ENCODE measurements at places on chromosomes 3 and 15. TPM values are rescaled to one million over a fixed set of nuclear protein-coding genes. Genes with fewer than 3 reads are reported as not detected.

The ARL6IP5 gene
- 94.0 TPM for polyA plus RNA-seq

The SCG5 gene
- polyA plus RNA-seq = 1.6 TPM

The KIF15 gene
- 0.32 TPM for polyA plus RNA-seq

The MESP1 gene
- 6.0 TPM for polyA plus RNA-seq

The ELL3 gene
- 2.7 TPM for polyA plus RNA-seq

The THRB gene
- polyA plus RNA-seq = 4.5 TPM

The HHLA2 gene
- polyA plus RNA-seq = 18.8 TPM

The GABRR3 gene
- not detected for polyA plus RNA-seq

The HGD gene
- 251 TPM for polyA plus RNA-seq

The KIF7 gene
- polyA plus RNA-seq = 1.4 TPM

The PLA2G4E gene
- not detected for polyA plus RNA-seq

The CTSH gene
- polyA plus RNA-seq = 1,628 TPM

The ERC2 gene
- 0.92 TPM for polyA plus RNA-seq

The CX3CR1 gene
- polyA plus RNA-seq = 0.99 TPM

The LRRIQ4 gene
- not detected for polyA plus RNA-seq

The WNT5A gene
- 0.67 TPM for polyA plus RNA-seq

The SPINK8 gene
- not detected for polyA plus RNA-seq

The INO80 gene
- polyA plus RNA-seq = 6.0 TPM

The AGTR1 gene
- polyA plus RNA-seq = 14.8 TPM

The TRH gene
- polyA plus RNA-seq = not detected

The TJP1 gene
- polyA plus RNA-seq = 17.7 TPM

The ZPLD1 gene
- polyA plus RNA-seq = not detected

The PLCH1 gene
- polyA plus RNA-seq = 1.6 TPM

The OCA2 gene
- 0.45 TPM for polyA plus RNA-seq

The SLC28A1 gene
- polyA plus RNA-seq = 51.2 TPM

The ALS2CL gene
- 43.0 TPM for polyA plus RNA-seq

The INKA1 gene
- polyA plus RNA-seq = 9.1 TPM

The MFN1 gene
- 16.6 TPM for polyA plus RNA-seq

The C3orf18 gene
- 14.9 TPM for polyA plus RNA-seq

The THBS1 gene
- polyA plus RNA-seq = 26.4 TPM

The FES gene
- 9.3 TPM for polyA plus RNA-seq

The CTXN2 gene
- 0.15 TPM for polyA plus RNA-seq

The GOLGA8T gene
- polyA plus RNA-seq = 0.28 TPM

The NEK4 gene
- polyA plus RNA-seq = 5.5 TPM

The MB21D2 gene
- 3.2 TPM for polyA plus RNA-seq

The TATDN2 gene
- 15.5 TPM for polyA plus RNA-seq

The SAMMSON gene
- not detected for polyA plus RNA-seq

The MOBP gene
- polyA plus RNA-seq = not detected

The GOLGA6L7 gene
- polyA plus RNA-seq = not detected

The RHOV gene
- polyA plus RNA-seq = 4.6 TPM

The GOLGB1 gene
- 26.8 TPM for polyA plus RNA-seq

The SEMA3F gene
- polyA plus RNA-seq = 36.7 TPM

The SEMA3G gene
- polyA plus RNA-seq = 28.2 TPM

The HYKK gene
- polyA plus RNA-seq = 14.3 TPM

The HRG gene
- 22.8 TPM for polyA plus RNA-seq

The CDHR4 gene
- not detected for polyA plus RNA-seq

All from kidney (tissue), 22 donors.